ENCODE measurements at places on chromosomes 4 and X.

DNA sequence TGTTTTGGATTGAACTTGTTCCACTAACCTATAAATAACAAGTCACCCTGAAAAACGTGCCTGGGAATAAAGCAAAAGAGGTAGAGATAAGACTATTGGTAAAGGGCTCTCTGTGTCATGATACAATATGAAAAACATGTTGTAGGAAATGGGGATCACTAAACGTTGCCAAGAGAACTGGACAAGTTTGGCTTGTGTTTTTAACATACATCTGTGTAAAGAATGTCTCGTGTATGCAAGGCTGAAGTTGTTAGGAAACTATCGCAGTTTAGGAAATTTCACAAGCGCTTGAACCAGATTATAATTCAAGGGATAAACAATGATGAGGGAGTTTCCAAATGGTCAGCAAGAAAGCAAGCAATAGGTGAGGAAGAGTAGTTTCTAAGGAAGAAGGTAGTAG is 655.8 kb downstream of the PCDH7 start:
- no peak for DNase-seq

- DNase-seq = no peak
Observed at GRCh38 chr4:126899331-126899801, 733.4 kb upstream of the INTU start.

DNA sequence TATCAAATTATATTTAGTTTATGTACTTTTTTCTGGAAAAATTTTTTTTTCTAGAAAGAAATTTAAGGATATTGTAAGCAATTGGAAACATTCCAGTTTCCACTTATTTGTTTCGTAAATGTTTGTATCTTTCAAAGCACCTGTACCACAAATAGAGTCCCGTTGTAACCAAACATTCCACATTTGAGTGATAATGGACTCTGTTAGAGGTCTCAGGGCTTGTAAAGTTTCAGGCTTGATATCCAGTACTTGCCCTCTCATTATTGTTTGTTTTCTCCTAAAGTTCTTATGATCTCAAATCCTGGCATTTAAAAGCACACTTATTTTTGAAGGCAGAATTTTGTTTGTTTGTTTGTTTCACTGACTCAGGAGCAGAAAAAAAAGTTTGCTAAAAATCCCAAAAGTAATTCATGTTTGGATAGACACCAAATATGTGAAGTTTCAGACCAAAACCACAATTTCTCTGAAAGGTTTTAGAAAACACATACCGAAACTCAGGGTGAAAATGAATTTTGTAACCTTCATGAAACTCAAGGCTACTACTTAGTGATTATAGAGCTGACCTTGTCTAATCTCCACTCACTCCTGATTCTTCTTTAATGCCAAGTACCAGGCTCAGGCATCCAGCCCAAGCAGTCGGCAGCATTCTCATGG is 5.7 kb upstream of the TMEM192 start:
- DNase-seq = no peak

DNA sequence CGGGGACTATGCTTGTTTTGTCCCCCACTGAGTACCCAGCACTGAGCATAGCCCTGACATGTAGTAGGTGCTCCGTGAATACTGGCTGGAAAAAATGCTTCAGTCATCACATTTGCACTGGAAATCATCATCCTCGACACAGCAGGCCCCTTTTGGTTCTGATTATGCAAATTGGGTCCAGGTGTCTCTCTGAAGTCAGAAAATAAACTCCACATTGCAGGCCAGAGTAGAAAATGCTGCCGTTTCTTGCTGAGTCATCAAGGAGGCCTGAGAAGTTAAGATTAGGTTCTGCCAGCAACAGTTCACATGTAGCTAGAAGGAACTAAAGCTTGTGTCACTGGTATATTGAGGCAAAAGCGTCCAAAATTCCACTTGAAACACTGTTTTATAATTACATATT is 15.0 kb upstream of the STK32B start:
- no peak for DNase-seq

DNA sequence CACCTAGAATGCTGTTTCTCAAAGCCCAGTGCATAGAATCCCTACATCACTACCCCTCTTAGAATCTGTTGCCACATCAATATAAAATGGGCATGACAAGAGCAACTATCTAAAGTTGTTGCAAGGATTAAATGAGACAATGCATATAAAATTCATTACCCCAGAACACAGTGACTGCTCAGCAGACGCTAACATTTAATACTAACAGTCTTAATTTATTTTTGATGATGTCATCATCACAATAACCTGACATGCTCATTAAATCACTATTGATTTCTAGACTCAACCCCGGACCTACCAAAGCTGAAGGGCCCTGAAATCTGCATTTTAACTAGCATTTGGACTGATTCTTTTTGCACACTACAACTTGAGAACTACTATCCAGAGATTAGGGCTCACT is 3.9 kb downstream of the ARSJ start:
- DNase-seq = no peak

GRCh38 chrX:149962859-149963757 is 24.8 kb upstream of the EOLA2 start:
- no peak for DNase-seq

DNA sequence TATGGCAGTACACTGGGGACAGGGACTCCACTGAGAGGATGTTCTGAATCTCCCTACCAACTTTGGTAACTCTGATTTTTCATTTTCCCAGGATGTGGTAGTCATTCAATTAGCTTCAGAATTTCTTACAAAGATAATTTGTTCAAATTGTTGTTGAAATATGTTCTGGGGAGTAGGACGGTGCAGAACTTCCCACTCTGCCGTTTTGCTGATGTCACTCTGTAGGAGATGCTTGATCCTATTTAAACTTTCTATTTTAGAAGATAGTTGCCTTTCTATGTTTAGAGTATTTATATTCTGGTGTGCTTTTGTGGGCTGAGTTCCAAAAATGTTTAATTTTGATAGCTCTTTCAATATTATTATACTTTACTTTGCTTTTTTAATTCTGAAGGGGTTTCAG is 55.2 kb downstream of the ADAM29 start:
- no peak for DNase-seq

- no peak for DNase-seq
Observed at GRCh38 chr4:98571161-98571786, 87.1 kb downstream of the TSPAN5 start.

DNA sequence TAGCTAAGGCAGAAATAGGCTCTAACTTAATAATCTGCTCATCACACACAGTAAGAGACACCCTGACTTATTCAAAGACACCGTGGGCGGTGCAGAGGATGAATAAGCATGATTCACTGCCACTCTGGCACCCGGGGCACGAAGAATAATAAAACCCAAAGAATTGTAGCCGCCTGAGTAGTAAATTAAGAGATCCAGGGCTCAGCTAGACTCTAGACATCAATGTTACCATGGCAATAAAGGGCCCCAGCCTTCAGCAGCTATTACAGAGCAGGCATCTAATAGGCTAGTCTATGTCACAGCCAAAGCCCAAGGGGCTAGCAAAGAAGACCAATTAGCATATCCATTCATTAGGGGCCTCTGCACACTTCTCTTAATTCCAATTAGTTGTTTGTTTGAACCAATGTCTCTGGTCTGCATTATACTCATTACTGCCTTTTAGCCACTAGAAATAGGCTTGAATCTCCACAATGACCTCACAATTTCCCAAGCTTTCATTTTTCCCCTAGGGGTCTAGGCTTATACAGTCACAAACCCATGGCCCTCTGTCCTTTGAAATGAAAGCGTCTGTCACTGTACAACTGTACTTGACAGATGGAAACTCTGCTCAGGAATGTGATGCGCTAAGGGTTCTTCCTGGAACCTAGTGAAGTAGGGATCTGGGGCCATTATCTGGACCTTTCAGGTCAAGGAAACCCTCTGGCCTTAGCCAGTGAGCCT is 3.0 kb upstream of the ATP1B4 start:
- DNase-seq = peak; percentile 25

DNA sequence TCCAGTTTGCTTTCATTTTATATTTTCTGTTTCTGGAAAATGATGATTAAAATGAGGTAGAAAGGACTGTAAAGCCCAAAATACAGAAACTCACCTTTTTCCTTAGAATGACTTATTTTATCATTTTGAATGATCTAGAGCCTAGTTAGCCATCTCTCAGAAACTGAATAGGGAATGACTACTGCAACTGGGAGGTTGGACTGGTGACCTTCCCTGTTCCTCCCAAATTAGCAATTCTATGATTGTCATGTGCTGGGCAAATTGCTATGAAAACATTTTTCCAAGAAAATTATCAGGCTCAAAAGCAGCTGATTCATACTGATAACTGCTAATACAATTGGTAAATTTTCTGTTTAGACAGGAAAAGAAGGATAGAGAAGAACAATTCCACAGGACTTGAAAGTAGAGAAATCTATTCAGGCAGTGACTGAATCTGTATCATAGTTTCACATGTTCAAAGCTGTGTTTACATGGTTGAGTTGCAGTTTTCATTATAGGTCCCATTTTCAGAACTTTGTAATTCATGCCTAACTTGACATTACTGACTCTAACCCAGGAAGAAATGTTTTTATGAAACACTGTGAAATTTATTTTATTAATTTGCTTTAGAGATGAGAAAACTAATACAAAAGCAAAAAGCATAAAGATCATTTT is 43.4 kb upstream of the SEC24B start:
- no peak for DNase-seq

- no peak for DNase-seq
Observed at GRCh38 chr4:56496241-56496640, 9.3 kb upstream of the ARL9 start.

DNA sequence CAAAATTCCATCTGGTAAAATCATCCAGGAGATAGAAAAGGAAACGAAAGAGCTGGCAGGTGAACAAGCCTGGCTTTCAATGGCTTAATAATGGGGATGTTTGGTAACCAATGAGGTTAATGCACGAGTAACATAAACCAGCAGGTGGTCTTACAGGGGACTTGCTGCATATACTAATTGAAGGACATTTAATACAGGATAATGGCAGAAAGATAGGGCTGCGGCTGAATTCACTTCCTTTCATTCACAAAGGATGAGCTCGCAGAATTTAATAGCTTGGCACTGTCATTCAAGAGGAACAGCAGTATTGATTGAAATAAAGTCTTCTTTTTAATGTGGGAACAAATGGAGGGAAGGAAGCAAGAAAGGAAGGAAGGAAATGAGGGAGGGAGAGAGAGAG is 156.3 kb upstream of the RAI2 start:
- DNase-seq = no peak

GRCh38 chr4:107800706-107801105 is 24.0 kb upstream of the SGMS2 start:
- DNase-seq = no peak

DNA sequence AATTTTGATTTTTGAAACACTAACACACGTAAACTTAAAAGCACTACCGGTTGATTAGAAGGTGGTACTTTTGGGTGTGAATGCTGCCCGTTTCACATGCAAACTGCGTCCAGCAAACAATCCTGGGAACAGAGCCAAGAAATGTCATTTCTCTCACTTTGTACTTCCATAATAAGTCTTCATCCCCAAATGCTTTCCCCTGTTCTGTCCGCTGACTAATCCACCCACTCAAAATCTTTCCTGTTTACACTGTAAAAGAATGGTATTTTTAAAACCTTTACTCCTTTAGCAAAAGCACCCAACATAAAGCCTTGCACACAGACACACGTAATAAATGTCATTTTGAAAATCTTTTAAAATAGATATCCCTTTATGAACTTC is 39.1 kb upstream of the PDLIM5 start:
- no peak for DNase-seq

DNA sequence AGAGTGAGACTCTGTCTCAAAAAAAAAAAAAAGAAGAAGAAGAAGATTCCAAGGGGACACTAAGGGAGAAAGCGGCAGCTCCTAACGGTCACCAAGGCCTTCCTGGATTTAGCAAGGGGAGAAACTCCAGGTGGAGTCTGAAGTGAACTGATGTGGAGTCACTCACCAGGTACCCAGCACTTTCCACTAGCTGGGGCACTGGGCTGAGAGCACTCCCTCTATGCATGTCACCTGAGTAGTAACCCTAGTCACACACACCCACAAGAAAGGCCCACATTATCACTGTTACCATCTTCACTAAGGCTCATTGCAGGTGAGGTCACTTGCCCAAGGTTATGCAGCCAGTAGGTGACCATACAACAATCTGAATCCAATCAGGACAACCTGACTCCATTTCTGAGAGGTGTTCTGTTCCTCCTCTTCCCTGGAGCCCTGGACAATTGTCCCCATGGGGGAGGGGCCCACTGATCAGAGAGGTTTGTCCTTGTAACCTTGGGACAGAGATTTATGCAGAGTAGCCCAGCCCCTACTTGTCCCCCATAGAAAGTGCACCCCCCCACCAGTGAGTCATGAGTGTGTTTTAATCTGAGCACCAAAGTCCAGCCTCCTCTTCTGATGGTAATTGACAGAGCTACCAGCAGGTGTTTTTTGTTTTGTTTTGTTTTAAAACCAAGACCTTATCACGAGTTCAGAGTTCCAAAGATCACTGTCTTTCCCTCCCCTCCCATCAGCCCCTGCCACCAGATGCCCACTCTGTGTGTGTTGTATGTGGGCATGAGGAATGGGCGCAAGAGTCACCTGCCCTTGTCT is 5.9 kb upstream of the SASH3 start:
- peak; percentile 38 for DNase-seq

- DNase-seq = no peak
Observed at GRCh38 chrX:24890677-24891076, 125.1 kb downstream of the ARX start.

DNA sequence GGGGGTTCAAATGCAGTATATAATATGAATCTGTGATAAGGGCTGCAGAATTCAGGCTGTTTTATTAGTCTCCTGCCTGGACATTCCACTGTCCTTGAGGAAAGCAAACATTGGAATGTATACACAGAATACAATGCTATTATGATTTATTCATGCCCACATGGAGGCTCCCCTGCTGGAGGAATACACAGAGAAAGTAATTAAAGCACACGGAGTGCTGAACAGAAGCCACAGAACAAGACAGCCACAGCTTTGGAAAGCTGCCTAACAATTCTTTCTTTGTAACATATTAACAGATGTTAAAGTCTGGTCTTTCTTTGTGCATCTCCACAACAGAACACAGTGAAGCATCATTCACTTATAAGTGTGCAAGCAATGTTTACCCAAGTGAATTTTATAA is 155.8 kb downstream of the ARAP2 start:
- DNase-seq = no peak

DNA sequence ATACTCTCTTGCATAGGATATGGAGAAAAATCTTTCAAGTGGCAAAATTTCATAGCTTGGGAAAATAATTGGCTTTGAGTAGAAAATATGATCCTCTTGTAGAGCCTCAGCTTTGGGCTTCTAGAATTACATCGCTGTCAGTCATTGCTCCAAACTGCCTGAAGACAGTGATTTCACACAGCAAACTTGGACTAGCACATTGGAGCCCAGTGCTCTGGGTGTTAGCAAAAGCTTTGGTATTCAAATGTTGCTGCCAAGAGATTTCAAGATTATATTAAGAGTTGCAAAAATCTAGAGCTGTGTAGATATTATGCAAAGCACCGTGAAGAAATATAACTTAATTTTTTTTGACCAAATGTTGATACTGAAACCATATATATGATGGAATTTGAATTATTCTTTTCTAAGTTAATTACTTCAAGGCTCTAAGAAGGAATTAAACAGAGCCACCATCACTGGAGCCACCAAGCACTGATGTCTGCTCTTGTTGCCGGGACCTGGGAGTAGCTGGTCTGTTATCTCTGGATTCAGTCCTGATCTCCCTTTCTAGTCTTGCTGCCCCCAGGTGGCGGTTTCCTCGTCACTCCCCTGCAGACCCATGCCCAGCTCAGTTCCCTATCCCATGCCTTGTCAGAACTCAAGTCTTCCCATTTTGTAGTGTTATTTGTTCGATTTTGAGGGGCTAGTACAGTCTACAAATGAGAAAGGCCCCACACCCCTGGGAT is 260.7 kb upstream of the SFRP2 start:
- no peak for DNase-seq

GRCh38 chrX:100353326-100353725 is 56.7 kb downstream of the PCDH19 start:
- DNase-seq = no peak

- DNase-seq = no peak
Observed at GRCh38 chr4:19557161-19557560, 694.5 kb upstream of the SLIT2 start.

All from activated CD8-positive, alpha-beta memory T cell treated with anti-CD3 and anti-CD28 coated beads, Interleukin-2, amount 50 U/mL, for 4 hours (primary cell).